ENCODE measurements at places on chromosomes 7 and 10.
A peak's percentile ranks its signal among the peaks of the same experiment; 100 is the strongest.

DNA sequence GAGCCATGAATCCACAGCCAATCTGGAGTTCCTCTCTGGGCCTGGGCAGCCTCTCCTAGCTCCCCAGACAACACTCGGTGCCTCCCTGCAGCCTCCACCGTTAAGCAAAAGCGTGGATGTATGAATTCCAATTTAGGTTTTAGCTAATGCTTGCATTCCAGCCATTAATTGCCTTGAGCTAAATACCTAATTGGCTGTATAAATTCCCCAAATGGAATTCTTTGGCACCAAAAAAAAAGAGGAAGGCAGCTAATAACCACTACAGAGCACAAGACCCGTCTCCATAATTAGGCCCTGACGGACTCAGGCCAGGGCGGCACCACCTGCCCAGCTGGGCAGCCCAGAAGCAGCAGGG lies 140.5 kb downstream of the PTPRN2 start:
- DNase-seq, result no peak

- peak; percentile 85 for DNase-seq
Observed at GRCh38 chr7:72405418-72405817, 6.7 kb downstream of the CALN1 start.

GRCh38 chr7:98314469-98314868 lies 33.0 kb downstream of the BRI3 start:
- no peak for DNase-seq

DNA sequence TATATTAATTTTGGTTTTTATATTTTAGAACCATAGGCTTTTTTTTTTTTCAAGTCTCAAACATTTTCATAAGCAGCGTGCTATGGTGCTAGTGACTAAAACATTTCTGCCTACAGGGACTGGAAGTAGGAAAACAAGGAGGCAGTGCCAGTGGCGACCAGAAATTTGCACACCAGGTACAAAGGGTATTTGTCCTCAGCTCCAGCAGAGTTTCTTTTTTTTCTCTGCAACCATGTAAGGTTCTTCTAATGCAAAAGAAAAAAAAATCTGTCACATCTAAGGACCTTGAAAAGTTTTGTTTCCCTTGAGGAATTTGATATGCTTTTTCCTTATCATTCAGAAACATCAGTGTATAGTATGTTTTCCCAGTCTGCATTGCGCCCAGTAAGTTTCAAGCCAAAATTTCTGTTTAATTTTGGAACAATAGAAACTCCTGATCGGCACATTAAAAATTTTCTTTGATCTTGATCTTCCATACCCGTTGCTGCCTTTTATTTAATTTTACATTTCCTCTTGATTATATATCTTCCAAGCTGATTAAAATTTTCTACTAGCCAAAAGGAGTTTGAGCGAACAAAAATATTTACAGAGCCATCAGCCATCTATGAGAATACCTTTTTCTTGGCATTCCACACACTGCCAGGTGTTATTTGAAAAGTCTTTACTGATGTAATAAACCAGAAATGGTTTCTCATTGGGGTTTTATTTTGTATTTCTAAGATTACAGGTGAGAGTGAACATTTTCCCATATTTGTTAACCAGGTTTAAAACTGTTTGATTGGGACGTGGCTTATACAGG lies 956 bp upstream of the KLHDC10 start:
- DNase-seq, result no peak

- no peak for DNase-seq
Observed at GRCh38 chr10:71366690-71367089, 30.0 kb upstream of the CDH23 start.

GRCh38 chr7:90752051-90752450 lies 155.9 kb downstream of the CDK14 start:
- no peak for DNase-seq

DNA sequence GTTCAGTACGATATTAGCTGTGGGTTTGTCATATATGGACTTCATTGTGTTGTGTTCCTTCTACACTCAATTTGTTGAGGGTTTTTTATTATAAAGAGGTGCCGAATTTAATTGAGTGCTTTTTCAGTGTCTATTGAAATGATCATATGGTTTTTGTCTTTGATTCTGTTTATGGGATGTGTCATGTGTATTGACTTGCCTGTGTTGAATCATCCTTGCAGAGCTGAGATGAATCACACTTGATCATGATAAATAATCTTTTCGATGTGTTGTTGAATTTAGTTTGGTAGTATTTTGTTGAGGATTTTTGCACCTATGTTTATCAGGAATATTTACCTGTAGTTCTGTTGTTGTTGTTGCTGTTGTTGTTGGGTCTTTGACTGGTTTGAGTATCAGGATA lies 39.8 kb downstream of the ATOH7 start:
- no peak for DNase-seq

- DNase-seq, result no peak
Observed at GRCh38 chr10:28444031-28444430, 88.9 kb upstream of the WAC start.

GRCh38 chr10:103789161-103789560 lies 66.2 kb downstream of the SH3PXD2A start:
- no peak for DNase-seq

DNA sequence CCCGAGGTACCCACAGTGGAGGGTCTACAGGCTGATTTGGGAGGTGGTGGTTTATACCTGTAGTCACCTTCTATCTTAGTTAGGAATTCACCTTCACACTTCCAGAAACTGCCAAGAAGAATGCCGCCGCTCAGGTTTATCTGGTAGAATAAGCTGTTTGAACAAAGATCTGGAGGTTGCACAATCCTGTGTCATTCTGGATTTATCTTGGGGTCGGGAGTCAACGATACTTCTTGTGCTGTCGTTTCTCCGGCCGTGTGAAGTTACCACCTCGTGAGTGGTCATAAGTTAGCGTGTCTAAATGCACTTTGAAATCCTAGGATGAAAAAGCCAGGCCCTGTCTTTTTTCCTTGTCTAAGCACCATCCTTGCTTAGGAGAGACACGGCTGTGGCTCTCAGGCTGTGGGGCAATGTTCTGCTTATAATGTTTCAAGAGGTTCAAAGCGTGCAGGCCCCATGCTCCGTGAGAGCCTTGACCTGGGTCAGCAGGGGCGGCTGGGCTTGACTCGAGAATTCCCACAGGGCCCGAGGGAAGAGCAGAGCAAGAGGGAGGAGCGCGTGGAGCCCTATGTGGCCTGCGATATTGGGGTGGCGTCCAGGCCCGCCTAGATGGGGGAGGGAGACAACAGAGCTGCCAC lies 35.5 kb downstream of the GRIFIN start:
- DNase-seq, result no peak

GRCh38 chr7:98771519-98771918 lies 98.3 kb downstream of the TMEM130 start:
- DNase-seq, result no peak

GRCh38 chr10:47331491-47331890 lies 9.2 kb downstream of the GDF2 start:
- DNase-seq, result peak; percentile 12

DNA sequence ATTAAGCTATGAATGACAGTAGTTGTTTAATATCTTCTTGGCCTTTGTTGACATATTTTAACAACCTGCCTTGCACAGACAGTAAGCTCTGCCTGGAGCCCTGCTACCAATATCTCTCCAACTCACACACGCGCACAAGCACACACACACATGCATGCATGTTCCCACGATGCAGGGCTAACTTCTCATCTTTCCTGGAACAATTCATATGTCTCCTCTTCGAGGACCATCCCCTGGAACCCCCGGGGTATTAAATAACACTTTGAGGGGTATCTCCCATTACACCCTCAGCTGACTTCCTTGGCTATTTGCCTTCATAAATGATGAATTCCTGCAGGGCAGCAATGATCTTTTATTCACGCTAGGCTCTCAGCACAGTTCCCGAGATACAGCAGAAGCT lies 258.0 kb downstream of the TRIL start:
- no peak for DNase-seq

DNA sequence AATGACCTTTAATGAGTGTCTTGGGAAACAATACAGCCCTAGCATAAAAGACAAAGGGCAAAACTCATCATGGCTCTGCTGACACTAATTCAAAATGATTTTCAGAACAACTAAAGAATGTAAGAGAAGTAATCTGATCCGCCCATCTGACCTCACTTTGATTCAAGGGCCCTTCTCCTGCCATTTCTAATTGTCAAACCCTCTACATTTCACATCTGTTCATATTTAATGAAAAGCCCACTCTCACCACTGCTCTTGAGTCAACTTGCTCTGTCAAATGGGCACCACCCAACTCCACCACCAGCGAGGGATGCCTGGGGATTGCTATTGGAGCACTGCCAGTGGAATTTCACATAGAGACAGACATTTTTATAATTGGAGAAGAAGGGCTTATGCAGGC lies 639.2 kb downstream of the KCNMA1 start:
- DNase-seq, result no peak

GRCh38 chr10:101303087-101303703 lies 50.8 kb upstream of the BTRC start:
- DNase-seq, result no peak

GRCh38 chr10:113663908-113664307 lies at the start of gene NRAP:
Gene NRAP, minus strand, starts transcription at chr10:113664041. Its CDS starts 159 bp downstream, at chr10:113663882.
- no peak for DNase-seq

GRCh38 chr7:99305473-99306260 lies 20.0 kb upstream of the ARPC1A start:
- no peak for DNase-seq

DNA sequence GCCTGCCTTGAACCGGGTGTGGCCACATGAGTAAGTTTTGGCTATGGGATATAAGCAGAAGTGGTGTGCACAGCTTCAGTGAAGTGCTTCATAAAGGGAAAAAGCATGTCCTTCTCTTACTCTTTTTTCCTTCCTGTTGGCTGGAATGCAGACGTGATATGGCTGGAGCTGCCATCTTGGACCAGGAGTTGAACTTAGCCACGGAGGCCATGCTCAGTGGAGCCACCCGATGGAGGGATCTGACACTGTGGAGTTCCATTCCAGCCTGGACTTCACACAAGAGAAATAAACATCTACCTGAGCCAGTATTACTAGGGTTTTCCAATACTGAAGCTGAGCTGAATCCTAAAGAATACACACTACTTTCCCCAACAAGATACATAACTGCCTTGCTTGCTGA lies 52.3 kb downstream of the CCDC3 start:
- no peak for DNase-seq

DNA sequence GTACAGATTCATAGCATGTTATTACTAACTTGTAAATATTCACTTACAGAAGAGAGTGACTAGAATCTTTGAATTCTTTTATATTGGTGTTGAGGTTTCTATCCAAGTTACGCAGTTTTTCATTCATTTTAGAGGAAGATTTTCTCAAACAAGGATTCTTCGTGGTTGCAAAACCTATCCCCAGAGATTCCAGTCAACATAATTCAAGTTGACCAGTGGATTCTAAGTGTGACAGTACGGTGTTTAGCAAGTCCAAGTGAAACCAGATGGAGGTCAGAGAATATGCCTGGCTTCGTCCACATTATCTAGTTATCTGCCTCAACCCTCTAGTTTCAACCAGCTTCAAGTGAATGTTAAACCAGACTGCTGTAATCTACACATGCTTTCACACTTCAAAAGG lies 131.9 kb downstream of the SDK1 start:
- no peak for DNase-seq

DNA sequence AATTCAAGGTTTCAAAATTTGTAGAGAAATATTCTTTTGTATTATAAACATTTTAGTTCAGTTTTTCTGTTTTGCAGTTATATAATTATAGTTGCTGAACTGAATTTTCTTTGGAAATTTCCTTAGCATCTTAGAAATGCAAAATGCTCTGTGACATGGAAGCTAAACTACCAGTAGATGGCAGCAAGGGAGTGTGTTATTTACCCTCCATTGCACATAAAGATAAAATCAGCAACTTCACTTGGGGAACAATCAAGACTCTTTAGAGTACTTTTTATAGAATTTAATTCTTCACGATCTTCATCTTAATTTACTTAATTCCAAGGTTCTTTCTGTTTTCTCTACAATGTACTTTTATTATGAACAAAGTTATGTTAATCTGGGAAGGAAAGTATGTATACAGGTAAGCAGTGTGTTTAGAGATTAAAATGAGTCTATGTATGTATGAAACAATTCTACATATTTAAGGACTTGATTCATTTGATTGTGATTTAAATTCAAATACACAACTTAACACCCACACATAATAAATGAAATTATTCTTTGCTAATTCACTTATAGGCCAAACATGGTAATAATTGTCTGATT lies 404.2 kb downstream of the THSD7A start:
- no peak for DNase-seq

DNA sequence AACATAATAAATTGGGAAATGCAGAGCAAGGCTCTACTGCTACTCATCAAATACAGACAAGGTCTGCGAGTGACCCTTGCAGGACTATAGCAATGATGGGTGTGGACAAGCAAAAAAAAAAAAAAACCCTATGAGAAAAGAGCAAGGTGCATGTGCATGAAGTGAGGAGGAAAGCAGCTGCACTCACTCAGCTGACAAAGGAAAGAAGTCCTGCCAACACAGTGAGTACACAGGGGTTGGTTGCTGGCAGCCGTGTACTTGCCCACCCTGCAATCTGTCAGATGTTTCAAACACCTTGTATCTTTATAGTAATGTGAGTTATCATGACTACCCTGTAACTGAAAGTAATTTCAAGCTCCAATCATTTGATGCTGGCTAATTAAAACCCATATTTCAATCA lies 20.5 kb downstream of the CHCHD3 start:
- no peak for DNase-seq

DNA sequence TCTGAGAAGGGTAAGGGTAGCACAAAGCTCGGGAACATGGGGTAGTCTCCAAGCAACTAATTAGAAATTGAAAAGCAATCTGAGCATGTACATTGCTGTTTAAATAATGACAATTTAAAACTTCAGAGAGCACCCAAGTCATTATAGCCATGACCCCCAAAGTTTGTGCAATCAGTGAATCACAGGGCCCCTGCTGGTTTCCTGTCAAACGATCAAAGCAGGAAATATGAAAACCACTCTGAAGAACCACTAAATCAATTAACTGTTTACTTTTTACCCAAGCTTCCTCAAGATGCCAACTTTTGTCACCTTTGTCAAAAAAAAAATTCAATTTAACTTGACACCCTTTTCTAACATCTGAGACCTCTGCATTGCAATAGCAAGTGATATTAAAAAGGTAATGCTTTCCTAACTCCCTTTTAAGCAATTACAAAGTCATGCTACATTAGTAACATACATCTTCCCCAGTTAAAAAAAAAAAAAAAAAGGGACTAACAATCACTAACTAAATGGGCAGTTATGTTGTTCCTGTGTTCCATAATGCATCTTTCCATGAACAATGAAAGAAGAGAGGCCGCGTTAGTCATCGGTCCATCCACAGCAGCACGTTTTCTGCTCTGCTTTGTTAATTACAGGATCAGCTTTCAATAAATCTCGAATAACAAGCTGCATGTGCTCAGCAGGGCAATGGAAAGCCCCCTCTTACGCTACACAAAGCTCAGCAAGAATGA lies 80.6 kb downstream of the ETV1 start:
- no peak for DNase-seq

DNA sequence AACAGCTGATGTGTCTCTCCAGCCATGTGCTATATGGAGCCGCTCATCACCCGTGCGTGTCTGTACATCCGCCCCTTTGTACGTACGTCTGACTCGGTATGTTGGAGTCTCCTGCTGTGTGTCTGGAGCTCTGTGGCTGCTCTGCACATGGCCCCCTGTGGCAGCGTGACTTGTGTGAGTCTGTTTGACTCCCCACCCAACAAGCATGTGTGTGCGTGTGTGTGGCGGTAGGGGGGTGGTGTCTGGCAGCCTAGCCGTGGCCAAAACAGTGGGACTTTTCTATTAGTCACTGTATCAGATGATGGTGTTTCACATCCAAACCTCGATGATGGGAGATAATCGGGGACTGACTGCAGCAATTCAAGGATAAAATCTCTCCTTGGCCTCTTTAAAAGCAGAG lies 94.1 kb downstream of the COL13A1 start:
- no peak for DNase-seq
